HepG2 (cell line): ENCODE measurements at places on chromosomes 13 and 19. TPM values are rescaled to one million over a fixed set of nuclear protein-coding genes. Genes with fewer than 3 reads are reported as not detected.

DNA sequence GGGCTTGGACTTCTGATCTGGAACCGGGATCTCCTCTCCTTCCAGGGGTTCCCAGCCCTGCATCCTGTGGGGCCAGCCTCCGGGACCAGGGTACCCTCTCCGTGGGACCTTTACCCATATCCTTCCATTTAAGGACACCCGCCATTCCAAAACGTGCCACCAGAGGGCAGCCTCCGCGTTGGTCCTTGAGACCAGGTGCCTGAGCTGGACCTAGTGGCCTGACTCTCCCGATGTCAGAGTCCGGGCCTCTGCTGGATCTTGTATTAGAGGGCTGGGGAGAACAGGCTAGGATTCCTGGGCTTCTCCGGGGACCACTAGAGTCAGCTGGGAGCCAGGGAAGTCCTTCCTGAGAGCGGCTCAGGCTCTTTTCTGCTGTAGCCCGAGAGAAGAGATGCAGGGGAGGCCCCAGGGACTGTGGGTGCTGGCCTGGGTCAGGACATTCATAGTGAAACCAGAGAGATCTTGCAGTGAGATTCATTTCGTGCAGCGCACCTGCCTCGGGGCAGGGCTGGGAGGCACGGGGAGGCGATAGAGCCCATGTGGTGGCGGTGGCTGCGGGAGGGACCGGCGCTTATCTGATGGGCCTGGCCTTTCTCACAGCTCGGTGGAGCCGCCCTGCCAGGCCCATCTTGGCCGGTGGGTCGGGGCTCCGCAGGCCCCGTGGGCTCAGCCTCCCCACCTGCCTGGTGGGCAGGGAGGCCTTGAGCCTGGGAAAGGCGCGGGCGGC is 9.8 kb upstream of the SLC7A10 start:
- peaks cover 44% of the 10 kb centered on the region for H3K4me1 ChIP-seq
- no peaks in the 10 kb centered on the region for H3K27me3 ChIP-seq
- no peak overlapping the region for H3K27ac ChIP-seq
- H3K4me3 ChIP-seq = peak overlapping the region; percentile 37

GRCh38 chr19:16033136-16033530 is 43.2 kb upstream of the TPM4 start:
- no peaks in the 10 kb centered on the region for H3K36me3 ChIP-seq
- H3K27me3 ChIP-seq = peaks cover 11% of the 10 kb centered on the region; the same call in 2 of the 3 replicates
- H3K4me1 ChIP-seq = no peaks in the 10 kb centered on the region

GRCh38 chr13:113321546-113321945 is 24.5 kb downstream of the LAMP1 start:
- no peak overlapping the region for H3K27ac ChIP-seq
- H3K36me3 ChIP-seq = peaks cover 70% of the 10 kb centered on the region
- DNase-seq = no peak
- no peak overlapping the region for H3K4me3 ChIP-seq
- H3K4me1 ChIP-seq = no peaks in the 10 kb centered on the region

DNA sequence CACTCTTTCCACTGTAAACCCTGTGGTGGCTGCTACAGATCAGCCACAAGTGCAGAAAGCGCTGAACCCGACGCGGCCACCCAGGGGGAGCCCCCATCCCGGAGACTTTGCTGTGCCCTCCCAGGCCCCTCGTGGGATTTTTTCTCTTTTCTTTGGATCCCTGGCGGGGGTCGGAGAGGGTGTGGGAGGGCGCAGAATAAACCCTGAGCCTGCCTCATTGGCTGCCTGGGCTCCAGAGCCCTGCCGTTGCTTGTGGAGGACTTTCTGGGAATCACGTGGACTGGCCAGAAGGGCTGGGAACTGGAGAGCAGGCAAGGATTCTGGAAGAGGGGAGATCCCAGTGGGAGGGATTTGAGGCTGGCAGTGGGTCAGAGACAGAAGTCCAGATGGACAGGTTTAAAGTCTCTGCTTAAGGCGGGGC is 24.9 kb downstream of the GADD45B start:
- H3K27ac ChIP-seq = no peak overlapping the region
- H3K36me3 ChIP-seq = no peaks in the 10 kb centered on the region
- peaks cover 4% of the 10 kb centered on the region; the same call in 1 of the 2 replicates for H3K27me3 ChIP-seq
- H3K4me3 ChIP-seq = no peak overlapping the region
- no peak for DNase-seq
- H3K4me1 ChIP-seq = peaks cover 26% of the 10 kb centered on the region

- H3K4me3 ChIP-seq = no peak overlapping the region
- no peak for DNase-seq
- H3K4me1 ChIP-seq = no peaks in the 10 kb centered on the region
- H3K27me3 ChIP-seq = no peaks in the 10 kb centered on the region
- no peak overlapping the region for H3K27ac ChIP-seq
Measured at GRCh38 chr19:867855-868457, 8.5 kb downstream of the CFD start.

DNA sequence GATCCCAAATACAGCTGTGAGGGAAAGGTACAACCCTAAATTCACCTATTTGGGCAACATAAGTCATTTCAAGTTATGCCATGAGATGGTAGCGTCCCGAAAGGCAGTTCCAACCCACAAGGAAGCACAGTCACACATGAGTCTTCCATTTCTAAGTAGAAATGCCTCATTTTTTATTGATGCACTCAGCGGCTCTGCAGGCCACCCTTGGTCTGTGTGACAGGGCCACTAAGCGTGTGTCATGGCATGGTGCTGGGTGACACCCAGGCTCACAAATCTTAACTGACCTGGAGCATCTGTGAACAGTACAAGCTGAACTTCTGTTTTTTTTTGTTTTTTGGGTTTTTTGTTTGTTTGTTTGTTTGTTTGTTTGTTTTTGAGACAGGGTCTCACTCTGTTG is 15.1 kb downstream of the RAB20 start:
- no peaks in the 10 kb centered on the region for H3K27me3 ChIP-seq
- no peak for DNase-seq
- peaks cover 26% of the 10 kb centered on the region for H3K4me1 ChIP-seq
- H3K4me3 ChIP-seq = no peak overlapping the region

- H3K4me1 ChIP-seq = peaks cover 7% of the 10 kb centered on the region; the same call in 1 of the 2 replicates
- H3K4me3 ChIP-seq = no peak overlapping the region
Measured at GRCh38 chr13:52812941-52813340, 35.5 kb downstream of the PCDH8 start.

- DNase-seq = no peak
- H3K4me3 ChIP-seq = no peak overlapping the region
- H3K27ac ChIP-seq = no peak overlapping the region
- H3K36me3 ChIP-seq = no peaks in the 10 kb centered on the region
- peaks cover 5% of the 10 kb centered on the region; the same call in 1 of the 2 replicates for H3K4me1 ChIP-seq
Measured at GRCh38 chr13:110136660-110137585, 170.0 kb downstream of the COL4A1 start.

DNA sequence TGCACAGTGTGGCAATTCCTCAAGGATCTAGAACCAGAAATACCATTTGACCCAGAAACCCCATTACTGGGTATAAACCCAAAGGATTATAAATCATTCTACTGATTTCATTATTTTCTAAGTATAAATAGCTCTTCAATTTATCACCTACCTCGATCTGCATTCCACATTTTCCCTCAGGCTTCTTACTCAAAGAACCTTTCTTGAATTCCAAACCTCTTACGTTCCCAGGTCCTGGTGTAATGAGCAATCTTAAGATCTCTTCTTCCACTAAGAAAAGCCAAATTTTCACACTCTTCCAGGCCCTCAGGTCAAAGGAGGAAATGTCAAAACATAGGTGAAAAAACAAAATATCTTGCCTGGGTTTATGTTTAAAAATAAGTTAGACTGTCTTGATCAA is 237.3 kb upstream of the GPC6 start:
- H3K4me1 ChIP-seq = no peaks in the 10 kb centered on the region
- no peak for DNase-seq
- H3K4me3 ChIP-seq = no peak overlapping the region
- H3K36me3 ChIP-seq = no peaks in the 10 kb centered on the region

The KIR2DL1 gene
- not detected in 2 replicates for total RNA-seq

The SLAIN1 gene
- 4.5 and 4.8 TPM in 2 replicates for total RNA-seq

GRCh38 chr19:49997709-49998108 is 27.5 kb downstream of the VRK3 start:
- H3K27me3 ChIP-seq = no peaks in the 10 kb centered on the region
- H3K36me3 ChIP-seq = peaks cover 63% of the 10 kb centered on the region; the same call in 2 of the 3 replicates

The ZNF324 gene
- total RNA-seq = 4.0 and 4.7 TPM in 2 replicates

- no peaks in the 10 kb centered on the region for H3K4me1 ChIP-seq
- no peak overlapping the region for H3K27ac ChIP-seq
Measured at GRCh38 chr13:98994080-98994479, 16.2 kb upstream of the DOCK9 start.

DNA sequence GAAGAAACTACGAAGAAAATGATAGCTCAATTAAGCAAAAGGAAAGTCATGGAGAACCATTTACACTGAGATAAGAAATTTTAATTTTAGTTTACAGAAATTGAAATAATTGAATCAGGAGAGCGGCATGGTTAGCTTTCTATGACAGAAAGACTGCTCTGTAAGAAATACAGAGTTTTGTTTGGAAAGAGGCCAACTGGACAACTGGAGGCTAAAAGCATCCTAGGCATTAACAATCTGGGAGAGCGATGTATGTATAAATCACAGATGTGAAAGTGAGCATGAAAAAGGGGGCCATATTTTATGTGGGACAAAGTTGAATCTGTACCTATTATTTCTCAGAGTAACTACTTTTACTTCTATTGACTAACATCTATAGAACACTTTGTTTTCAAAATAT is 1608.8 kb upstream of the PCDH20 start:
- no peaks in the 10 kb centered on the region for H3K36me3 ChIP-seq
- H3K4me1 ChIP-seq = no peaks in the 10 kb centered on the region
- H3K27me3 ChIP-seq = no peaks in the 10 kb centered on the region
- DNase-seq = no peak
- H3K27ac ChIP-seq = no peak overlapping the region

The TSSK6 gene
- total RNA-seq = 0.71 and 0.86 TPM in 2 replicates

GRCh38 chr19:15124572-15125231 is 17.5 kb downstream of the SYDE1 start:
- peaks cover 11% of the 10 kb centered on the region for H3K36me3 ChIP-seq
- peak overlapping the region; percentile 79 for H3K4me3 ChIP-seq
- H3K27ac ChIP-seq = peak overlapping the region; percentile 91
- H3K27me3 ChIP-seq = no peaks in the 10 kb centered on the region; the same call in 2 of the 3 replicates
- peaks cover 38% of the 10 kb centered on the region for H3K4me1 ChIP-seq
- DNase-seq = peak; percentile 50

GRCh38 chr13:30752201-30752797 is 17.0 kb downstream of the ALOX5AP start:
- no peak overlapping the region for H3K4me3 ChIP-seq
- DNase-seq = no peak
- H3K4me1 ChIP-seq = peaks cover 13% of the 10 kb centered on the region
- no peaks in the 10 kb centered on the region for H3K27me3 ChIP-seq
- H3K27ac ChIP-seq = no peak overlapping the region
- no peaks in the 10 kb centered on the region for H3K36me3 ChIP-seq

The UBE2L5 gene
- total RNA-seq = 0.13 and 0.22 TPM in 2 replicates
